Stimulated activated CD4-positive, alpha-beta T cell treated with anti-CD3 and anti-CD28 coated beads, TNF-alpha, amount 100 ng/mL, for 1 hour (primary cell): ENCODE measurements at places on chromosomes 16 and 17.

DNA sequence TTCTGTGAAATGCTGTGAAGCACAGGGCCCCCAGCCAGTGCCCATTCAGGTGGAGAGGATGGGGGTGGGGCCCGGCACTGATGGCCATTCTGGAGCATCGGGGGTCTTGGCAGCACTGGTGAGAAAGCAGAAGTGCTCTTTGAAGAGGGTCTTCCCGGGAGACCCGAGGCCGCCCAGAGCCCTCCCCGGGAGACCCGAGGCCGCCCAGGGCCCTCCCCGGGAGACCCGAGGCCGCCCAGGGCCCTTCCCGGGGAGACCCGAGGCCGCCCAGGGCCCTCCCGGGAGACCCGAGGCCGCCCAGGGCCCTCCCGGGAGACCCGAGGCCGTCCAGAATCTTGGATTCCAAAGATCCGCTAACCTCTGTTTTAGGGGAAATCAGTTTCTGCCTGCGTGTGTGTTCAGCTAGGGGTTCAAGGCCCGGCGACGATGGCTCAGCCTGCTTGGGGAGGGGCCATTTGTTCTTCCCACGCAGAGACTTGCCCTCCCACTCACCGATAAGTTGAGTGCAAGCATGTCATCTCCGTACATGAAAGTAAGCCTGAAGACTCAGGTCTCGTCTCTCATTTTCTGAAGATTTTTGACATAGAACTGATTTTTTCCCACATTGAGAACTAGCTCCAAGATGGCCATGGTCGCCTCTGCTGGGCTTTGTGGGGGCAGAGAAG, 35.2 kb upstream of the CAPN15 start:
- no peak for DNase-seq

- DNase-seq, result no peak
These were observed 83.4 kb upstream of the GSE1 start for GRCh38 chr16:85529489-85530369.

DNA sequence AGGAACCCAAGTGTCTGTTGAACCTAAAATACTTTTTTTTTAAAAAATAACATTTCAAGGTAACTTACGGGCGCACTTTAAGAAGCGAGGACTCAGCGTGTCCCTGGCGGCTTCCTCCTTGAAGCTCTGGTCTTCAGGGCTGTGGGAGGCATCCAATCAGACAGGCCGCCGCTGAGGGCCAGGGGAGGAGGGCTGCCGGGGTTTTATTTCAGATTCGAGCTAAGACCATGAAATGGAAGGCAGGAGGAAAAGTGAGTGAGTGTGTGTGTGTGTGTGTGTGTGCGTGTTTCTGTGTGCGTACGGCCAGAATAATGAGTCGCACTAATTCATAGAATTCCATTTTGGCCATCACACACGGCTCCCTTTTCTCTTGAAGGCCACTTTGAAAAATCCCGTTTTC, 41.1 kb downstream of the C16orf78 start:
- DNase-seq, result no peak

- DNase-seq, result no peak
These were observed 220.1 kb upstream of the MPHOSPH6 start for GRCh38 chr16:82389956-82390650.

DNA sequence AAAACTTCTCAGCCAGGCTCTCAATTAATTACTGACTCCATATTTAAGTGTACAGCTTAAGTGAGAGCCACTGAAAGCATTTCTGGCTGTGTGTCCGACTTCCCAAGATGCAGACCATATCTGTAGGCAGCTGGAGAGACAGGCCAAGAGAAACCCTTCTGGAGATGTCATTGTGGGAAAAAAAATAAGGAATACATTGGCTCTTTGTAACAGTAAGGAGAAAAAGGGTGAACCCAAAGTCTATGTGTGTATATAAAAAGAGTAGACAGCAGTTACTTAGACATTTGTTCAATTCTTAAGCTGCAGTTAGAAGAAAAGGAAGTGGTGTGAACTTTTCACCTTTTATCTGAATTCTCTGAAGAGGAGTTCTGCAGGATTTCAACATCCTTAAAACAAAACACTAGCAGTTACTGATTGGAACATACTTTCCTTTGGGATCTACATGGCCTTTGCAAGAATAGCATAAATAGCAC, 21.7 kb downstream of the FAM117A start:
- DNase-seq, result no peak

DNA sequence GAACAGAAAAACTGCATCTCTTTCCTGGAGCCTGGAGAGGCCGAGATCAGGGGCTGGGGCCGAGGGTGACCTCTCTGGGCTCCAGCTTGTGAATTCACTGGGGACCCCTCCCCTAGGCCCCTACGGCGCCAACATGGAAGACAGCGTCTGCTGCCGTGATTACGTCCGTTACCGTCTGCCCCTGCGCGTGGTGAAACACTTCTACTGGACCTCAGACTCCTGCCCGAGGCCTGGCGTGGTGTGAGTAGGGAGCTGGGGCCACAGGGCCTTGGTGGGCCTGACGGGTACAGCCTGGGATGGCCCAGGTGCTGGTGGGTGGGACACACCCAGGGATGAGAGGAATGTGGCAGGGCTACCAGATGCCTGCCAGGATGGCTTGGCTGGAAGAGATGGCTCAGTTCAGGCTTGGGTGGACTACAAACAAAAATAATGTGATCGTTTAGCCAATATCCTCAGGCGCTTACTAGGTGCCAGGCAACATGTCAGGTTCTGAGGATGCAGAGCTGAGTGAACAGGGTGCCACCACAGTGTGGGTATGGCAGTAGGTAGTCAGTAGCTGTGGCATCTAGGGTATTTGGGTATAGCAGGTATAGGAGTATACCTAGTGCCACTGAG, 1.8 kb downstream of the CCL22 start:
- no peak for DNase-seq

GRCh38 chr16:10805334-10805733, 13.3 kb downstream of the TVP23A start:
- DNase-seq, result no peak

GRCh38 chr17:63138713-63139112, 172.7 kb downstream of the TANC2 start:
- DNase-seq, result no peak

DNA sequence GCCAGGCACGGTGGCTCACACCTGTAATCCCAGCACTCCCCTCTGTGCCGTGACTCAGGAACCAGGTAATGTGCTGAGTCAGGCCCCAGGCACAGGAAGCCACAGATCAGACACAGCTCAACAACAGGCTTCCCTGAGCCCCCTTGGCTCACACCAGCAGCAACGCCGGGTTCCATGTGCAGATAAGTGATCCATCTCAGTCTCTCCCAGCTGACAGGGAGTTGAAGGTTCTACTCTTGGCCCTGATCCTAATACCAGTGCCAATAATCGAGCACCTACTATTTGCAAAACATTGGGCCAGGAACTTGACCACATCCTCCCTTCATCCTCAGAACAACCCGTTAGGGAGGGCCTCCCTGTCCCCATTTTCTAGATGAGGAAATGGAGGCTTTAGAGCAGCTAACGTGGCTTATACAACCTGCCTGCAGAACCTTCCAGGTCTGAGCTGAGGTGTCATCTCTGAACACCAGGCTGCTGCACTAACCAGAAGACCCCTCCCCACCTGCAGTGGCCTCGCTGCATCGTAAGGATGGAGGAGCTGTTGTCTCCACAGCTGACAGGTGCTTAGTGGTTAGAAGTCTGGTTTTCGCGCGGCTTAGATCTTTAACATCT, 64.8 kb upstream of the AMZ2 start:
- DNase-seq, result no peak

DNA sequence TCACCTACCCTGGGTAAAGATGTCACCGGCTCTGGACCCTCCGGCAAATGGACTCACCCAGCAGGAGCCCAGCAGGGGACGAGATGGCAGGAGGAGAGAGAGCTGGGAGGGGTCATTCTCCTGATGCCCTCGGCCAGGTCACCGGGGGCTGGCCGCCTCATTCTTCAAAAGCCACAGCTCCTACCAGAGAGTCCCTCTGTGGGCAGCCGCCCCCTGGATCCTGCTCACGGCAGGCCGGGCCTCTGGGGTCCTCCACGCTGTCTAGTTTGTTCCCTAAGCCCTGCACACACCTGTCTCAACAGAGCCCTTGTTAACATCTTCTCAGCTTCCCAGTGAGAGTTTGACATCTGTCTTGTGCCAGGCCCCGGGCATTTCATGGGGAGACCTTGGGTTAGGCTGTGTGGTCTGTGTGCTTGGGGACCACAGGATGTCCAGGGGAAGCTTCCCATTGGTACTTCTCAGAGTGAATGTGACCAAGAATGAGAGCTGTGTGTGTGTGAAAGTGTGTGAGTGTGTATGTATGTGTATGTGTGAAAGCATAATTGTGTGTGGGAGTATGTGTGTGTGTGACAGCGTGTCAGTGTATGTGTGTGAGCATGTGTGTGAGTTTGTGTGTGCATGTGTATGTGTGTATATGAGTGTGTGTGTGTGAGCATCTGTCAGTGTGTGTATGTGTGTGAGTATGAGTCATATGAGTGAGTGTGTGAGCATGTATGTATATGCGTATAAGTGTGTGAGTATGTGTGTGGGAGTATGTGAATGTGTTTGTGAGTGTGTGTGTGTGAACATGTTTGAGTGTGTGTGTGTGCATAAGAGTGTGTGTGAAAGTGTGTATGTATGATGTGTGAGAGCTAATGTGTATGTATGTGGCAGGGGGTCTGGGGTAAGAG, 65.5 kb upstream of the BCO1 start:
- DNase-seq, result no peak

DNA sequence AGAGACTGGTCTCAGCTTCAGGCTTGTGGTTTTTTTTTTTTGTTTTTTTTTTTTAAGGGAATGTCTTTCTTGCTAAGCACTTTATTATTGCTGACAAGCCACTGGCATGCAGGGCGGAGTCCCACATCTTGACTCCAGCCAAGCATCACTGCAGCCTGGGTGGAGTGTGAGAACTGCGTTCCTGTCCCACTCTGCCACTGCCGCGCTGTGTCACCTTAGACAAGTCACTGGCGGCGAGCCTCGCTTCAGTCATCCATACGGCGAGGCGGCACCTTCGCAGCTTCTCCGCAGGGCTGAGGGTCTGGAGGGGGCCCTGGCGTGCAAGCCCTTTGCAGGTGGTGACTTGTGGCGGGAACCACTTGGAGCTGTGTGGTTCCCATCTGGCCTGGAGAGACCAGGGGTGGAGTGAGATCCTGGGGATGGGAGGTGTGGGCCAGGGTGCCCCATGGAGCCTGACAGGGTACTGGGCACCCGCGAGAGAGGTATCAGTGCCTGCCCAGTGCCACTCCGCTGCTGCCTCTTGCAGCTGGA, 99.1 kb upstream of the CIBAR2 start:
- DNase-seq, result no peak

DNA sequence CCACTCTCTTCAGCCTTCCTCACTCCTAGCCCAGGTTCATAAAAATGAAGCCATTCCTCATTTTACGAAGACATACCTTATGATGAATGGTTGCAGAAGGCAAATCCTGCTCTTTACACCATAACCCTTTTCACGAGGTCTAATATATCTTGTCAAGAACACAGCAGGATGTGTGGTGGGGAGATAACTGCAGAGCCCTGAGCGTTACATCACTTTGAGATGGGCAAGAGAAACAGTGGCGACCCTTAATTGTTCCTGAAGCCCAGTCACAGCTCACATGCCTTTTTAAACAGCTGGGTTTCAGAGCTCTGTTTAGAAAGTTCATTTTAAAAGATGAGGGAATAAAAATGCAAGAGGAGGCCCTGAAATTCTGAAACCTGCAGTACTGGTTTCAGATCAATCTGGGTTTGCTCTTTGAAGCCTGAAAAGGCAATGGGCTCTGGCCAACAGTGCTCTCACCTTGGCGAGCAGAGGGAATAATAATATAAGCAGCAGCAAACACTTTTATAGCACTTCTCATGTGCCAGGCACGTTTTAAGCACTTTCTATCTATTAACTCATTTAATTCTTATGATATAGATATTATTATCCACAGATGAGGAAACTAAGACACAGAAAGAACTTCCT, 2.9 kb downstream of the FAM117A start:
- DNase-seq, result no peak
